Activated CD8-positive, alpha-beta T cell treated with anti-CD3 and anti-CD28 coated beads, Interleukin-2, amount 10 ng/mL, durations not matched to agents 7 days and 5 days (primary cell): ENCODE measurements at places on chromosomes 16 and 17. TPM values are rescaled to one million over a fixed set of nuclear protein-coding genes. Genes with fewer than 3 reads are reported as not detected.

Gene BCAR1
- 0.08 TPM for total RNA-seq

Gene TSNAXIP1
- 0.47 TPM for total RNA-seq

Gene ASPHD1
- not detected for total RNA-seq

Gene STH
- total RNA-seq, result not detected

Gene KAT2A
- 46.8 TPM for total RNA-seq

Gene TCAP
- total RNA-seq, result 1.8 TPM

Gene GEMIN4
- total RNA-seq, result 41.4 TPM

Gene GUCY2D
- total RNA-seq, result not detected

Gene TMEM238L
- not detected for total RNA-seq

Gene HSD11B2
- not detected for total RNA-seq

Gene NOTUM
- 0.29 TPM for total RNA-seq

Gene ZG16
- not detected for total RNA-seq

Gene ADAMTS18
- not detected for total RNA-seq

Gene CRYM
- not detected for total RNA-seq

Gene ANKRD40CL
- not detected for total RNA-seq

Gene SLC9A5
- total RNA-seq, result 4.1 TPM
